ENCODE measurements at places on chromosomes 13 and 19.

- DNase-seq: no peak
These were observed 214.4 kb upstream of the IRS2 start for GRCh38 chr13:110000534-110001345.

GRCh38 chr13:90281709-90282108, 1065.8 kb upstream of the MIR17HG start:
- DNase-seq: no peak

- no peak for DNase-seq
These were observed 24.8 kb upstream of the NAXD start for GRCh38 chr13:110590577-110590976.

GRCh38 chr19:18203408-18203862, 407 bp downstream of the RAB3A start:
- DNase-seq: no peak

DNA sequence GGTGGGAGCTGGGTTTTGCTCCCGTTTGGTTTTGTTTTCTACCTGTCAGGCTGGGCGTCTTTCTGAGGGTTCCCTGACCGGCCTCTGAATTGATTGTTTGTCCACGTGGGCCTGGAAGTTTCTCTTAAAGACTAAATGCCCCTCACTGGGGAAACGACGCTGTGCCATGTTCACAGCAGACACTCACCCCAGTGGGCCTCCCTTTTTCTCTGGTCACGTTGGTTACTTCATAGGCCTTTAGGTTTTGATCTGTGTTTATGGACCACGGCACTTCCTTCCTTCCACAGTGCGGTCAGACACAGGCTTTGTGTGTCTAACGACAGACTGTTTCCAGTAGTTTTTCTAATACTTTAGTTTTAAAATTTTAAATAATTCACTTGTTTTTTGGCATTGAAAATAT, 20.1 kb upstream of the NDUFS7 start:
- DNase-seq: no peak

DNA sequence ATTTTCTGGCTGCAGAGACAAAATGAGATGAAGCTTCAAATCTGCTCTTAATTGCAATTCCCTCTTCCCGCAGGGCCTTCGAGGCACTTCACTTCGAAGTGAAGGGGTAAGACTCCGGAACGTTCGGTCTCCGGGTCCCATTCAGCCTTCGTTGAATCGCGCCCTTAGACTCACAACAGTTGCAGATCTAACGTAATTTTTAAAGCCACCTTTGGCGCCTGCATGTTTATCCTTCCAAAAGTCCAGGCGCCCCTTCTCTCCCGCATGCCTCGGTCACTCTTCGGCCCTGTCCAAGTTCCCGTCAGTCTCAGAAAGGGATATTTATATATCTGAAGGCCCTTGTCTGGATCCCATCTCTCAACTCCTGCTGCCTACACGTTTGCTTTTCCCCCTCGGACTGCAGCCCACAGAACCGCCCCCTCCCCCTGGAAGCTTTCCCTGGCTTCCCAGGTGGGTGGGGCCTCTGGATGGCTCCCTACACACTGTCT, 915 bp upstream of the KCTD12 start:
- DNase-seq: no peak

- no peak for DNase-seq
These were observed 13.5 kb upstream of the F7 start for GRCh38 chr13:113091891-113092775.

DNA sequence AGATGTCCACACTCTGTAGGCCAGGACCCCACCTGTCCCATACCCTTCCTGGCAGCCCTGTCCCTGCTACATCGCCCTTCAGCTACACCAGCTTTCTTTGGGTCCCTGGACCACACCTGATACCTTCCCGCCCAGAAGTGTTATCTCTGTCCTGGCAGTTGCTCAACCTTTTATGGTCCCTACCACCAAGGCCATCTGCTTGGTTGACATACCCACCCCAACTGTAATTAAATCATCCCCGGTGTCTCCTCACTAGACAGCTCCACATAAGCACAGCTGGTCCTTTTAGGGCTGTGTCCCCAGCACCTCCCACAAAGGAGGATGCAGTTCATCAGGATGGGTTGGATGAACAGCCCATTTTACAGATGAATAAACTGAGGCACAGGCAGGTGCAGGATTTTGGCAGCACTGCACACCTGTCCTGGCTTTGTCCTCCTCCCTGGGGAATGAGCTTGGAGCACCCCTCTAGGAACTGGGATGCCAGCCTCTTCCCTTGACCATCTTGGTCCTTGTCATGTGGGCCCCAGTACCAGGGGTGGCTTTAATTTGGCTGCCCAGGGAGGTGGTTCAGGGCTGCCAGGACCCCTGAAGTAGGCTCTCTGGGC, 12.9 kb downstream of the NACC1 start:
- no peak for DNase-seq

DNA sequence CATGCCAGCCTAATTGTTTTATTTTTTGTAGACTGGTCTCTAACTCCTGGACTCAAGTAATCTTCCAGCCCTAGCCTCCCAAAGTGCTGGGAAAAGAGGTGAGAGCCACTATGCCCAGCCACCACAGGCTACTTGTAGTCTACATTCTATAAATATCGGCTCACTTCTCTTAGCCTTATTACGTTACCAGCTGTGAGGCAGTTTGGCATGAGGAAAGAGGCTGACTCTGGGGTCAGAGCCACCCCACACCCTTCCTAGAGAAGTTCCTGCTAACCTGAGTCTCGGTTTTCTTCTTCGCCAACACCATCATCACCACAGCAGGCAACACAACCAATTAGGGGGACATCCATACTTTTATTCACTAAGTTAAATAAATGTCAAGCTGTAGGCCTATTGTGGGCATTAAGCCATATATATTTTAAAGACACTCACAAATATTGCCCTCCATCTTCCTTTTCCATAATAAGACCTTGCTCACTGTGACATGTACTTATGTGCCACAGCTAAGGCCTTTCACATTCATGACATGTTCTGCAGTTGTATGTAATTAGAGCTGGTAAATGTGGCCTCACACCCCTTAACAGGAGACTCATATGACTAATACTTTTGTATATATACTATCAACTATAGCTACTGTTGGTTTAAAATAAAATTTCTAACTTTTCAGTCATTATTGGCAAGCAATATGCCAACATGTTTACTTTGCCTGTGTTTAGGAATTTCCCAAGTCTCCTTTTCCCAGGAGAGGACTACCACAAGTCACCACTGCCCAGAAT, 5.7 kb downstream of the SLC25A30 start:
- no peak for DNase-seq

- DNase-seq: peak; percentile 56
These were observed 2.1 kb downstream of the ZNF575 start for GRCh38 chr19:43534816-43535761.

- DNase-seq: no peak
These were observed 906.3 kb downstream of the PCDH9 start for GRCh38 chr13:66323745-66324347.

GRCh38 chr13:44309794-44310757, 63.5 kb upstream of the SERP2 start:
- no peak for DNase-seq

GRCh38 chr13:23736541-23736940, 152.7 kb downstream of the MIPEP start:
- DNase-seq: no peak

GRCh38 chr19:3660493-3661219, 34.1 kb upstream of the CACTIN start:
- no peak for DNase-seq
